ENCODE measurements at places on chromosomes 3 and 15. TPM values are rescaled to one million over a fixed set of nuclear protein-coding genes. Genes with fewer than 3 reads are reported as not detected.

Gene ALS2CL
- total RNA-seq, result 92.8 TPM

Gene HGD
- not detected for total RNA-seq

Gene DPPA2
- total RNA-seq, result not detected

Gene BCHE
- 4.5 TPM for total RNA-seq

Gene STRIT1
- total RNA-seq, result 0.42 TPM

Gene SAMD7
- not detected for total RNA-seq

Gene BTLA
- total RNA-seq, result 1.1 TPM

DNA sequence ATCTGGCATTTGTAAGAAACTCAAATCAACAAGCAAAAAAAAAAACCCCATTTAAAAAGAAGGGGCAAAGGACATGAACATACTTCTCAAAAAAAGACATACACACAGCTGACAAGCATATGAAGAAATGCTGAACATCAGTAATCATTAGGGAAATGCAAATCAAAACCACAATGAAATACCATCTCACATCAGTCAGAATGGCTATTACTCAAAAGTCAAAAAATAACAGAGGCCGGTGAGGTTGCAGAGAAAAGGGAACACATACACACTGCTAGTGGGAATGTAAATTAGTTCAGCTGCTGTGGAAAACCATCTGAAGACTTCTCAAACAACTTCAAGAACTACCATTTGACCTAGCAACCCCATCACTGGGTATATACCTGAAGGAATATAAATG lies 199.4 kb upstream of the THBS1 start:
- no peak for DNase-seq

- no peak for DNase-seq
Observed at GRCh38 chr3:167203062-167203461, 177.0 kb downstream of the ZBBX start.

Measured in lower leg skin (tissue), 4 donors.